GM23338 (cell line): ENCODE measurements at places on chromosomes 7 and 10.
A peak's percentile ranks its signal among the peaks of the same experiment; 100 is the strongest.

DNA sequence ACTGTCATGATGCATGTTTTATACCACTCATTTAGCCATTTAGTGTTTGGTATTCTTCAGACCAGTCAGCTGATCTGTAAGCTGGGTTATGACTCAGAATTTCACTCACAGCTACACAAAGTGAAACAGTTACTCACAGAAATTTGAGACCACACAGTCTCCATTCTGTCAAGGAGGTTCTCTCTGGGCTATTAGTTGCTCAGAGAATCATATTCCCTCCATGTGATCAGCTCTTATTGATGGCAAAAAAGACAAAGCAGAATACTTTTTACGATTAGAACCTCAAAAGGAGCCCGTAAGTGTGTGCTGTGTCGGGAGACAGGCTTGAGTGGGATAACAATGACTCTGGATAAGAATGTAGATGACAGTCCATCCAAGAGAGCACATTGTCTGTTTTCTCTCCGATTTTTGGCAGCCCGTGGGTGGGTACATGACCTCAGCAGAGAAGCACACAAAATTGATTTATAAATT, 277.6 kb upstream of the SORCS1 start:
- no peak for DNase-seq

DNA sequence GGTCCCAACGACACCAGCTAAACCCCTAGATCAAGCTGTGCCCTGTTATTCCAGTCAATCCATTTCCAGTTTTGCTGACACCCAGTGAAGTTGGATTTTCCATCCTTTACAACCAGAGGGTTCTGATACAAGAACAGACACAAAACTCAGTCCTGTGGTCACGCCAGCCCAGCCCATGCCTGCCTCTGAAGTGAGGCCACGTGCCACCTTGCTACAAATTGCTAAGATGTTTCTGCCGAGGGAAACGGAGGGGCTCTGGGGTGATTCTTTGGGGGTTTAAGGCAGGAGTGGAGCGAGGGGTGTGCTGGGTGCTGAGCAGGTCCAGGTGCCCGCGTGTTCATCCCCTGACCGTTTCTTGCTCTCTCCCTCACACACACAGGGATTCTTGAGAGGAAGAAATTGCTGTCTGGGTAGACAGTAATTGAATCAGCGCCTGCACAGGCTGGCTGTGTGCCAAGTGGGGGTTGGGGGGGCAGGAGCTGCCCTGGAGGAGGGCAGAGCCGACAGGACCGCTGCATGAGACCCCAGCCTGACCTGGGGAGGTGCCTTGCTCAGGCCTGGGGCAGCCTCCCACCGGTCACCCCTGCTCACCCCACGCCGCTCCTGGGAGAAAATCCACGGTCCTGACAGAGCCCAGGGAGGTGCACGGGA, 38.1 kb downstream of the ADAP1 start:
- no peak for DNase-seq

- DNase-seq: no peak
Measured at GRCh38 chr7:25595996-25596395, 367.7 kb upstream of the NPVF start.

- DNase-seq: no peak
Measured at GRCh38 chr10:96850825-96851224, 18.7 kb downstream of the LCOR start.

- DNase-seq: peak; percentile 56
Measured at GRCh38 chr7:93558705-93559614, 15.6 kb downstream of the CALCR start.

GRCh38 chr10:118939211-118940007, 90.1 kb upstream of the NANOS1 start:
- DNase-seq: no peak

DNA sequence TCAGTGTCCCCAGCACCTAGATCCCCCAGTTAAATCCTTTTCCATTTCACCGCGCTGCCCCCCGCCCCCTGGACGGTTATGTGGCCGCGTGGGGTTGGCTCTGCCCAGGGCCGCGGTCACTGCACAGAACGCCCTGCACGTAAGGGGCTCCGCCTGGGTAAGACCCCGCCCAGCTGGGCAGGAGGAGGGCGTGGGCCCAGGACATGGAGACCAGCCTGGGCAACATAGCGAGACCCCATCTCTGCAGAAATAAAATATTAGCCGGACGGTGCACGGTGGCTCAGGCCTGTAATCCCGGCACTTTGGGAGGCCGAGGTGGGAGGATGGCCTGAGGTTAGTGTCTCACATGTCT, 650 bp upstream of the ZFAND2A start:
- peak; percentile 28 for DNase-seq

DNA sequence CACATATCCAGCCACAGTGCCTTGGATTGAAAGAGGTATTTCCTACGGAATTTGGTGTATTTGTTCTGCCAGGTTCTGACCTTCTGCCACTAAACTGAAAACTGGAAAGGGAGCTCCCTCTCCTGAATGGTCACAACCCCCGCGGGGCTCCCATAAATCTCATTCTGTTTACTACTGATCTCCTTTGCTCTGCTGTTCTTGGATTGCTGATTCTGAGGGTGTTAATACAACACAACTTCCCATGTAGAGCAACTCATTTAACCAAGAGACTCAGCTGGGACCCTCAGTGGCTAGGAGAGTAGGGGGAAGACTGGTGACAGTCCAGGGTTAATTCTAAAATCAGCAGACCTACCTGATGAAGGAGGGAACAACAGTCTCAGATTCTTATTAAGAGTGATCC, 662.9 kb downstream of the INHBA start:
- DNase-seq: no peak

- DNase-seq: no peak
Measured at GRCh38 chr10:43313901-43314300, 47.0 kb upstream of the RASGEF1A start.

- no peak for DNase-seq
Measured at GRCh38 chr7:1742555-1743303, 72.7 kb downstream of the ELFN1 start.

DNA sequence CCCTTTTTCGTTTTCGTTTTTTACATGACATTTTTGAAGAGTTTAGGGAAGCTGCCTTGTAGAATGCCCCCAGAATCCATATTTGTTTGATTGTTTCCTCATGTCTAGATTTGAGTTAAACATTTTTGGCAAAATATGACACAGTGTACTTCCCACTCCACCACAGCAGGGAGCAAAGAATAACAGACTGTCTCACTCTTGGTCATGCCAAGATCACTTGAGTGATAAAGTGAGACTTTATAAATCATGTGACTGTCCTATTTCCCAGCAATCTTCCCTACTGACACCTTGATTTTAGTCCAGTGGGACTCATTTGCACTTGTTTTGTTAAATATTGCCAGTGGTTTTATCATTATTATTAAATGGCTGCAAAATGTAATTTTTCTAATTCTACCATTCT, 44.4 kb upstream of the USP6NL start:
- DNase-seq: no peak

DNA sequence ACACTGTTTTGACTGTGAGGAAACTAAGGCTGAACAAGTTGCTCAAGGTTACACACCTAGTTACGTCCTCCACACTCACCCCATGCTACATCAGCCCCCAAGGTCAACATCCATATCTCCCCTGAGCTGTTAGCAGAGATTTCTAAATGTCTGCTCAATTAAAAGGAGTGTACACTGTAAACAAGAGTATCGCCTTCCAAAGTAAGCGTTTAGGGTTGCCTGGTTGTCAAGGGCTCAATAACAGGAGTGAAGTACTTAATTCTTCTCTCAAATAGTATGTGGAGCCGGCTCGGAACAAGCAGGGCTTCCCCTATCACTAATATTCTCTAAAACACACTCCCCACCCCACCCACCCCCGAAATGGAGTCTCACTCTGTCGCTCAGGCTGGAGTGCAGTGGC, 412.8 kb upstream of the GALNT17 start:
- no peak for DNase-seq

GRCh38 chr10:2038036-2038435, 300.7 kb upstream of the ADARB2 start:
- DNase-seq: no peak

GRCh38 chr10:43225787-43226153, 41.1 kb downstream of the RASGEF1A start:
- no peak for DNase-seq

- no peak for DNase-seq
Measured at GRCh38 chr10:7507887-7508726, 97.3 kb upstream of the SFMBT2 start.

DNA sequence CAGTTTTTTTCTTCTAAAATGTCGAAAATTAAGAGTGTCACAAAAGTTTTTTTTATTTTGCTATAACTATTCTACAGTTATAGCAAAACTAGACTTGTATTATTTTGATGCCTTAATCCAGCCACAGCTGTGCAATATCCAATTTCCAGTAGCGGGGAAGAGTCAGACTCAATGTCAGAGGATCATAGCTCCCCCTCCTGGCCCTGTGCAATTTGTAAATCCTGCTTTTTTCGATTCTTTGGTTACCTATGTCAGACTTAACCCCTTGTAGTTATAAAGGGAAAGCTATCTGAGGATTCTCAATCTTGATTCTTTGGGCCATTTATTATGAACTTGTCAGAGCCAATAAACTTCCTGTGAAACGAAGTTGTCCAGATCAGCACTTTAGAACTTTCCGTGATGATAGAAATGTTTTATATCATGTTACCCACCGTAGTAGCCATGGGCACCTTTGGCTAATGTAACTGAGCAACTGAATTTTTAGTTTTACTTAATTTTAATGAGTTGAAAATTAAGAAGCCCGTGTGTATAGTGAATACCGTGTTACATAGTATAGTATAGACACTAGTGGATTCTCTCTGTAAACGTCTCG, 87.7 kb upstream of the PRKCQ start:
- peak; percentile 75 for DNase-seq

- DNase-seq: no peak
Measured at GRCh38 chr7:139332697-139333359, 8.3 kb upstream of the FMC1 start.

- no peak for DNase-seq
Measured at GRCh38 chr7:1752771-1753563, 82.9 kb downstream of the ELFN1 start.

DNA sequence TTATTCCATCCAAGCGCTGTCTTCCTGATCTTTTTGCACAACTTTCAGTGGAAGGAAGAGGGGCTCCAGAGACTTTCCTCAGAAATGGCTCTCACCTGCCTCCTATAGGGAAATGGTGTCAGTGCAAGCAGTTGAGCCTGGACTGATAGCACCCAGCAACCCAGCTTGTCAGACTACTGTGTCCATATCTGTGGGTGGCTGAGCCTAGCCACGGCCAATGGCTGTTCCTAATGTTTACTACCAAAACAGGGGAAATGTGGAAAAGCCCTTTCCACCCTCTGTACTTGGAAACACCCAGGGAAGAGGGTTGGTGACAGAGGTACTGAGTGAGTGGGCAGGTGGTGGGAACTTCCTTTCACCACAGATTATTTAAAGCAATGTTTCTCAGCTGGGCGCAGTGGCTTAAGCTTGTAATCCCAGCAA, 4.3 kb upstream of the YKT6 start:
- peak; percentile 74 for DNase-seq

DNA sequence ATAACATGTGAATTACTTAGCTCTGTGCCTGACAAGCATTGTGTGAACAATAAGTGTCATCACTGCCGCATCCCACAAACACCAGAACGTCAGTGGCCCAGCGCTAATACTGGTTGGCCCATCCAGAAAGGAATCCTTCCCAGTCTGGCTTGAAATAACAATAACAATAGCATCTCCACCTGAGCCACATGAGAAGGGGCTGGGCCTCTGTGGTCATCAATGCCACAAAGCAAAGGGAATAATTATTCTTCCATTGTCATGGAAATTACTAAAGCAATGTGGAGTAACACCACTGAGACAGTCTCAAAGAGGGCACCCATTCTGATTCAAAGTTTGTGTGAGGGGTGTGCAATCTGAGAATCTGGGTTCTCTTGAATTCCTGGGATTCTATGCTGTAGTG, 105.7 kb upstream of the INHBA start:
- peak; percentile 93 for DNase-seq

GRCh38 chr7:82521906-82522445, 78.4 kb upstream of the CACNA2D1 start:
- DNase-seq: no peak

- no peak for DNase-seq
Measured at GRCh38 chr7:48742079-48742798, 182.1 kb upstream of the CDC14C start.

GRCh38 chr7:21169667-21170580, 258.0 kb upstream of the SP4 start:
- DNase-seq: peak; percentile 95

GRCh38 chr7:6576024-6576866, 1.0 kb upstream of the ZDHHC4 start:
- peak; percentile 34 for DNase-seq

DNA sequence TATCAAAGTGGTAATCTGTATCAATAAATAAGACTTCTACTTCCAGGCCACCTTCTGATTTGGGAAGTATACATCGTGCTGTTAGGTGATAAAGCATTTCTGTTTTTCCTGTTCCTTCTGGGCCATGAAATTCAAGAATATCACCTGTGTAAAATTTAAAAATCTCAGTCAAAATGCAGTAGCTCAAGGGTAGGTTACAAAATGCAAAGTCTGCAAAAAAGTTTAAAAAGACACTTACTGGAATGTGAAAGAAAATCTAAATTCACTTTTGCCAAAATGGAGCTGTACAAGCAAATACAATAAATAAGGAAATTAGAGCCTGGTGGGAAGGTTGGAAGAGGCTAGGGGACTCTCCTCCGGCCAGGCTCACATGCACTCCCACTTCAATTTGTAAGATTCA, 26.7 kb downstream of the XRCC2 start:
- DNase-seq: no peak

DNA sequence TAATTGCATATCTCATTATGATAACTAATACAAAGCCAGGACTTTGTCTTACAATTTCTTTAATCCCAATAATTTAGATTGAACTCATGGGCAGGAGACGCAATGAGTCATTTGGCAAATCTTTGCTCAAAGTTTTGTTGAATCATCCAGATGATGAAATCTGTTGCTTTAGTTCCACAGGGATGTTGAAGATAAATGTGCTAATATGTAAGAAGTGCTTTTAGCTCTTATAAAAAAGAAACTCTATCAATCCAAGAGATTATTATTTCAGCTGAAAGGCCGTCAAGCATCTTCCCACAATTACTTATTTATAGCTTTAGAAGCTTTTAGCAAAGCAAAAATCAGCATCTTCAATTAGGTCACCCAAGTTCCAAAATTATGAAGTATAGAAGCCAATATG, 36.8 kb upstream of the ANK3 start:
- no peak for DNase-seq

GRCh38 chr7:72337390-72338167, 74.6 kb downstream of the CALN1 start:
- DNase-seq: peak; percentile 58
